CD4-positive, CD25-positive, alpha-beta regulatory T cell (primary cell): ENCODE measurements at places on chromosomes 16 and 17. TPM values are rescaled to one million over a fixed set of nuclear protein-coding genes. Genes with fewer than 3 reads are reported as not detected.

ABCA10 gene
- total RNA-seq = 2.4 TPM

SGCA gene
- not detected for total RNA-seq

ZNF205 gene
- not detected for total RNA-seq

TUBG2 gene
- total RNA-seq = 13.7 TPM

SLC38A7 gene
- total RNA-seq = 10.2 TPM

ACSM5 gene
- not detected for total RNA-seq
